Activated CD8-positive, alpha-beta memory T cell treated with anti-CD3 and anti-CD28 coated beads for 4 hours (primary cell): ENCODE measurements at places on chromosomes 7 and 10.

DNA sequence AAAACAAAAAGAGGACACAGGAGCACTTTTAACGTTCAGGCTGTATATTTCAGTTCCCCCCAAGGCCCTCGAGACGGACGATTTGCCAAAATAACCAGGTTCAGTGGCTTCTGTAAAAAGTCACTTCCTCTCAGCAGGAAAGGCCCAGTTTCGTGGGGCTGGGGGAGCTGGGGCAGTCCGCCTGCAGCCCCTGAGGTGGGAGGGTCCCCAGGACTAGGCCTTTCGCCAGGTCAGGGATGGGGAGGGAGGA is 28.8 kb downstream of the WDR86 start:
- no peak for DNase-seq

DNA sequence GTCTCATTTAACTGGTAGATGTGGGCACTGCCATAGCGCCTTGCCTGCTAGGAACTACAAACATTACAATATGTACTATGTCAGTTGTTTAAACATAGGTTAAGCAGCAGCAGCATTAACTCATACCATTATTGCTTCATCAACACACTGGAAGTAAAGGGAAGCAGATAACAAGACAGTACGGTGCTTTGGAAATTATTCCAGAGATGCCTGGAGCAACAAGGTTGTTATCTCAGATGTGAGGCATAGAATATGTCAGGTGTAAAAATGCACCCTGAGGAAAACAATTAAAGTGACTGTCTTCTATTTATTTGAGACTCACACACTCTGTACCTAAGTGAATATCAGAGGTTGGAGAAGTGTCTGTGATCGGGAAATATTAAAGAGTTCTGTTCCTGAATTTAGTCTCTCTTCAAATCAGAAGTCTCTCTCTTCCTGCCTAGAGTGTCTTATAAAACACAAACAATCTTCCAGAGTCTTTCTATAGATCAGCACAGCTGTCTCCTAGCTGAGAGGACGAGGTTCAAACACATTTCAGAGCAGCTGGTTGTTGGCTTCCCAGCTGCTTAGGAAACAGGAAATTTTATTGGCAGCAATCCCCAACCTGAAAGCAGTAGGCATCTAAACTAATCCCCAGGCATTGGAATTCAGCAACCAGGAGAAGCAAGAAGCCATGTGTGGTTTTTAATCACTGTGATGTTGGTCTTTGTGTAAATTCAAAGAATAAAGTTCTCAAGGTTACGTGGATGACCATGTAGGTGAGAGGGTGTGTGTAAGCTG is 994.4 kb upstream of the LRRTM3 start:
- no peak for DNase-seq

DNA sequence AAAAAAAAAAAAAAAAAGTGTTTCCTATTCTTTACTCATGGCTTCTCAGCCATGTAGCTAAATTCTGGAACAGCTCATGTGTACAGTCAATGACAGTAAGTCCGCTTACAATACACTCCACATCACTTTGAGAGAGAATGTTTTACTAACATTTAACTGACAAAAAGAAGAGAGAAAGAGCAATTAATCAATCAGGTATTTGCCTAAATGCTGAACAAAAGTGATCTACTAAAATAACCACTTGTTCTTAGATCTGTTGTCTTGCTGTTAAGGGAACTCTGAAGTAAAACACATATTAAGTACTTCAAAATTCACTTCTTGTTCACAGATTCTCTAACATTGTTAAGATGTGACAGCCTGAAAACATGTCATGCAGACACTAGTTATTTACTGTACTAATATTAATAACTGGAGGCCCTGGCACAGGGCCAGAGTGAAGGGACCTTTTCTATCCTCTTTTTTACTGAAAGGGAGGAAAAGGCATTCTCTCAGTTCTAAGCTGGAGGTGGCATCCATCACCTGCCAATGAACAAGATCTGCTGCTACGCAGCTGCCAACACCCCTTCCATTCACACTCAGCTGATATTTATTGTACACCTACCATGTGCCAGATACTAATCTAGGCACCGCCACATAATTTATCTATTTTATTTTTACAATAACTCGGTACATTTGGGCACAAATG is 72.6 kb downstream of the AHR start:
- no peak for DNase-seq

DNA sequence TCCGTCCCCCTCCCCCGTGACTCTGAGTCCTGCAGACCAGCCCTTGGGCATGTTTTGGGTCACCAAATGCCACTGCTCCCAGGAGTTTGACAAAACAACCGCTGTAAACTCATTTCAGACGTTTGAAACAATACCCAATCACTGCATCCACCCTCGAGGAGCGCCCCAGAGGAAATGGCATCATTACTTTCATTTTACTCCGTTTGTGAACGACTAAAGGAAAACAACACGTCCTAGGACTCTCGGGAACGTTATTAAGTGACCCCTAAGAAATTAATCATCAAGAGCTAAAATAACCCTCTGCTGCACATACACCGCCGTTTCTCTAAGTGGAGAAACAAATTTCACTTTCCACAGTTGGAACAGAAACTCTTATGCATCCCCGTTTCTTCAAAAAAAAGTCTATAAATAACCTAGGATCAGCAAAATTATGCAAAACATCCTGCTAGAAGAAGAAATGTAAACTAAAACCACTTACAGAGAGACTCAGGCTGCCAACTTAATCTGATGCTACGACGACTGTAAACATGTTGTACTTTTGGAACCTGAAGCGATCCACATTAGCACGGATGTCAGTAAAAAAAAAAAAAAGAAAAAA is 109.9 kb upstream of the EFCAB10 start:
- no peak for DNase-seq

GRCh38 chr7:28890137-28890536 is 68.0 kb downstream of the TRIL start:
- no peak for DNase-seq

DNA sequence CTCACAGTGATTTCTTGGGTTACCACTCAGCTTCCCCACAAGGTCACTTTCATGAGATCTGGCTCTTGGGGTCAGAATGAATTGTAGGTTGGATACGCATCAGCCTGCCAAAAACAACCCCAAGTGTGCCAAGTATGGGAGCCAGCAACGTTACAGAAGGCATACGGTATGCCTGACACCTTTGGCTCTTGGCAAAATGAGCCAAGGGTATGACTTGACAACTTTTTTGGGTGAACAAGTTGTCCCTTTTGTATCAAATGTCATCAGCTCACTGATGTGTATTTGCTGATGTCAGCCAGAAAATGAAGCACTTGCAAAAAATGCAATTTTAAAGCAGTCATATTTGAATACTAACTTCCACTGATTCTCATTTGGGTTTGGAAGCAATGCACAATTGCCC is 168.4 kb downstream of the CACNB2 start:
- no peak for DNase-seq

- no peak for DNase-seq
Measured at GRCh38 chr10:71625445-71626175, 94.0 kb downstream of the C10orf105 start.

GRCh38 chr7:23093111-23093510 is 12.5 kb upstream of the KLHL7 start:
- no peak for DNase-seq

DNA sequence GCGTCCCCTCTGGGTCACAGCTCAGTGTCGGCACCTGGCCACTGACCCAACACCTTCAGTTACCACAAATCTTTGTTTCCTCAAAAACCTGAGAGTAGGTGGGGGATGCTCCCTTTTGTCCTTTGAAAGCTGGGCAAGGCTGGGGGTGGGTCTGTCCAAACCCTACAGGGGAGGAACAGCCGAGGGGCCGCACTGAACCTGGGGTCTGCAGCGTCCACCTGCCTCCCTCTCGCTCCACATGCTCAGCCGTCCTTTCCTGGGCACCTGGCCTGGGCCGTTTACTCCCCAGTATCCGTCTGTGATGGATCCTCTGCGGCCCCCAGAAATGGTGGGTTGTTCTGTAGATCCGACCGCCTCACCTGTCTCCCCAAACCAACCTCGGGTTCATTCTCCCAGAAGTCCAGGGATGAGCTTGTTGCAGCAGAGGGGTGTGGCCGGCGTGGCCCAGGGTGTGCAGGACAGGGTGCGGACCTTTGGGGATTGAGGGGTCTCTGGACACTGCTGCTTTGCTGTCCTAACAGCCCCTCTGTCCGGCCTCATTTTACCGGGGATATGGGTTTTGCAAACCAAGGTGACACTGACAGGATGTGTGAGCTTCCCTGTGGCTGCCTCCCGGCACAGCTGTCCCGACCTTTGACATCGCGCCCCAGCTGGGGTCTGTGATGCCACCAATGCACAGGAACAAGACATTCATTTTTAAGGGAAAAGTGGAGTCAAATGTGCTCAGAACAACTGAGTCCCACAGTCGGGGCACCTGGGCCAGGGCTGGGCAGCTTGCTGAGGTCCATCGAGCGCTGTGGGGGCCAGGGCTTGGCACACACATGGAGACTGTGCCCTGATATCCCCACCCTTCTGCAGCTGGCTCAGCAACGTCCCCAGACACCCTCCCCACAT is 115.9 kb downstream of the VIPR2 start:
- no peak for DNase-seq

- DNase-seq: no peak
Measured at GRCh38 chr7:120505770-120506169, 232.8 kb downstream of the KCND2 start.

DNA sequence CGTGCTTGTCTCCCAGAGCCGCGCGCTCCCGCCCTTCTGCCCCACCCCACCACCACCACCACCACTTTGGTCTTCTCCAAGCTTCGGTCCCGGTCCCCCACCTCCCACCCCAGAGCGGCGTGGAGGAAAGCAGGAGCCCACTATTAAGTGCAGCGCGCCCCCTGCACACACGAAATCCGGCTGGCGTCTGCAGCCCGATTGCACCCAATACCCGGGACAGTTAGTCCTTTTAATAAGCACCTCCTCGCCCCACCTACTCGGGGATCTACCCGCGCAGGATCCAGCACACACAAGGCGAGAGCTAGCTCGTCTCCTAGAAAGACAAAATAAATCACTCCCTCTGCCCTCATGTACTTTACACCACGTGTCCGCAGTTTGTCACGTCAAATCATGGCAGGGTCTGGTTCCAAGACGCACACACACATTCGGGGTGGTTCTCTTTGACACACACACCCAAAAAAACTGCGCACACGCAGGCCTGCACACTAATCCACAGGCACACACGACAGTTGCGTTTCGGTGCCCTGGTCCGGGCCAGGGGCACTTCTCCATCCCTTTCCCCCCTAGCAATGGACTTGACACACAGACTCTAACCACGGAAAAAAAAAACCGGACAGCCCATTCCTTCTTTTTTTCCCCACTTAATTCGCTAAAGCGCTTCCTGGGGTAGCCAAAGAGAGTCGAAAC is 1.6 kb downstream of the SFMBT2 start:
- DNase-seq: no peak

DNA sequence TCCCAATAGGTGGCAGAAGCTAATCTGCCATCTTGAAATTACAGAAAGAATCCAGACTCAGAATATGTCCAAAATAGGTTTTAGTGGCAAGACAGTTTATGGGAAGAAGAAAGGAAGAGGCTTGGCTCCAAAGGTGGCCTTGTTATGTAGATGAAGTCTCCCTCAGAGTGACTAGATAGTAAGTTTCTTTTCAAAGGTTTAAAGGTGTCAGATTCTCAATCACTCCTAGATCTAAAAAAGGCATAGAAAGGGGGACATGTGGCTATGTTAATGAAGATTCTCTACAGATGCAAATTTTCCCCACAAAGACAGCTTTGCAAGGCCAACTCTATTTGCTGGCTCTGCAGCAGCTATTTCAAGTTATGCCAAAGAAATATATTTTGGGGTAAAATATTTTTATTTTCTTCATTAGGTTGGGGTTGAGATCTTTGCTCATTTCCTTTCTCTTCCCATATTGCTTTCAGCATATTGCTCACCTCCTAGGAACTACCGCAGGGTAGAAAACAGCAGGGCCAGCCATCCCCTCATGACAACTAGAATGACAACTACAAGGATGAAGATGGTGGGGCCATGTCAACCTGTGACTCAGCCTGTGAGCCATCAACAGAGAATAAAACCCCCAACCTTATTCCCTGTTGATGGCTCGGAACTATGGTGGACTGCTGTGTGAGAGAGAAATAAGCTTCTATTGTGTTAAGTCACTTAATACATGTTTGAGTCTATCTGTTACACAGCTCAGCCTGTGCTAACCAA is 274.0 kb upstream of the GALNT17 start:
- DNase-seq: no peak

DNA sequence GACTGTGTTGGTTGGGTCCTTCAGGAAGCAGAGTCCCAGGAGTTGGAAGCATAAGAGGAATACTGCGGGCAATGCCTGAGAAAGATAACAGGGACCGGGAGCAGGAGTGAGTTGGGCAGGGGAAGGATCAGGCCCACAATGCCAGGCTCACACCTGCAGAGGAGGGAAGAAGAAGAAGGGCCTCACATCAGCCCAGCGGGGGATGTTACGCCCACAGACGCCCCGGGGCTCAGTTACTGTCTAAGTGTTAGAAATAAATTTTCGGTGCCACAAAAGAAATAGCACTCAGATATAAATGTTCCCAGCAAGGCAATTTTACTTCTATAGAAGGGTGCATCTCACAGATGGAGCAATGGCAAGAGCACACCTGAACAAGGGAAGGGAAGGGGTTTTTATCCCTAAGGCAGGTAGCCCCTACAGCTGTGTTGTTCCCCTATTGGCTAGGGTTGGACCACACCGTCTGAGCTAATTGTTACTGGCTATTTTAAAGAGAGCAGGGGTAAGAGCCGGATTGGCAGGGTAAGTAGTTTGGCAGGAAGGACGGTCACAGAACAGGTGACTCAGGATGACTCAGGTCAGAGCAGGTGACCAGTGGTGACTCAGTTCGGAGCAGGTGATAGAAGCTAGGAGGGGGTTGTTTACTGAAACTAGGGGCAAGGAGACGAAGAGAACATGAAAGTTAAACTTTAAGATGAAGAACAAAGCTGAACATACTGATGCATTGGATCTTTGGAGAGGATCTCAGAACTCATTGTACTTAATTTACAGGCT is at the start of gene NOS3:
Gene NOS3 (plus strand): TSS at position 602 of the 771 bp plus-strand sequence. CDS start 2,787 bp downstream, outside the sequence.
- DNase-seq: no peak

GRCh38 chr7:43905209-43905946 is 1.0 kb downstream of the URGCP start:
- DNase-seq: no peak

DNA sequence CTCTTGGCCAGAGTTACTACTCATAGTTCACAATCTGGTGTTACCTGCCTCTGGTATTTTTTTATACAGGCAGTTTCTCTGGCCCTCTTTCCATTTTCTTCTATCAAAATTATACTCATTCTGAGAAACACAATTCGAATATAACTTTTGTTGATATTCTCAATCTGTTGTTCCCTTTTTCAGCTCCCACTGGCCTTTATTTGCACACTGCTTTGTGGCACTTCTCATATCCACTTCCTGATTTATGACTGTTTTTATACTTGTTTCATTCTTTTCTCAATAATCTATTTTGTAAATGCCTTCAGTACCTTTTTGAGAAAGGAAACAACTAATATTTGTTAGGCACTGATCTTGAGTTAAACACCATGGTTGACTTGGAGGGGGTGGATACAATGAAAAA is 93.8 kb upstream of the HDAC9 start:
- no peak for DNase-seq

- no peak for DNase-seq
Measured at GRCh38 chr10:119807960-119808697, 64.5 kb downstream of the MCMBP start.

GRCh38 chr10:73934074-73934473 is 23.1 kb downstream of the PLAU start:
- DNase-seq: no peak

GRCh38 chr7:107309296-107309695 is 140.5 kb downstream of the HBP1 start:
- no peak for DNase-seq

GRCh38 chr10:60611291-60611747 is 167.0 kb upstream of the CDK1 start:
- no peak for DNase-seq

GRCh38 chr10:96275685-96276418 is 4.5 kb upstream of the BLNK start:
- DNase-seq: no peak

- no peak for DNase-seq
Measured at GRCh38 chr7:149879766-149880637, 6.2 kb downstream of the ATP6V0E2 start.
